ENCODE measurements at places on chromosomes 16 and 17.

DNA sequence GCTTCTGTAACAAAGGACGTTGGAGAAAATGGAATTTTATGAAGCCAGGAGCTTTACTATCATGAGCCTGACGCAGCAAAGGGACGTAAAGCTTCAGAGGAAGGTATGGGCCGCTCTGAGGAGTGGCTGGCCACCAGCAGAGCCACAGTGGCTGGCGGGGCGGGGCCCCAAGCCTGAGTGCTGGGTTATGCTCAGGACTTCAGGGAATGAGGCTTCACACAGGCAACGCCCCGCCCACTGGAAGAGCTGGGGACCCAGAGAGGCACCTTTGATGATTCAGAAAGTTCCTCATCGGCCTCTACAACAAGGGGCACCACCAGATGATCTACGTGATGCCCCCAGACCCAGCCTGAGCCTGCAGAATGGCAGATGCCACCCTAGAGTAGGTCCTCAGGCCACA is 8.8 kb downstream of the NOB1 start:
- no peak for DNase-seq

- DNase-seq: no peak
Observed at GRCh38 chr16:77937473-77938149, 84.7 kb upstream of the CLEC3A start.

- no peak for DNase-seq
Observed at GRCh38 chr17:4206962-4207361, 56.8 kb downstream of the ANKFY1 start.

- no peak for DNase-seq
Observed at GRCh38 chr17:63295288-63295687, 150.8 kb downstream of the CYB561 start.

DNA sequence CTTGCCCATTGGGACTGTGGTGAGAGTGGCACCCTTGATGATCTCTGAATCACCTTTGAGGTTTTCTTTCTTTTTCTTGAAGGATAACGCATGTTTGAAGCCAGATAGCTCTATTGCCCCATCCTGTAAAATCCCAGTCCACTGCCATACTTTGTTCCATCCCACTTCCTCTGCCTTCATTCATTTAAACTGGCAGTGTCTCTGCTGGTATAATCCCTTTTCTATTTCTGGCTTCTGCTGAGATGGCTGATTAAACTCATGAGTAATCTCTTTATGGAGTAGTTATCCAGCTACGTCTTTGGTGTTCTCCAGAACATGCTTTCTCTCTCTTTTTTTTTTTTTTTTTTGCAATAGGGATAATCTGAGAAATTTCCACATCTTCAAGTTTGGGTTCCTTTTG is 656.5 kb upstream of the SALL1 start:
- no peak for DNase-seq

GRCh38 chr16:8260140-8260539 is 330.2 kb downstream of the TMEM114 start:
- no peak for DNase-seq

DNA sequence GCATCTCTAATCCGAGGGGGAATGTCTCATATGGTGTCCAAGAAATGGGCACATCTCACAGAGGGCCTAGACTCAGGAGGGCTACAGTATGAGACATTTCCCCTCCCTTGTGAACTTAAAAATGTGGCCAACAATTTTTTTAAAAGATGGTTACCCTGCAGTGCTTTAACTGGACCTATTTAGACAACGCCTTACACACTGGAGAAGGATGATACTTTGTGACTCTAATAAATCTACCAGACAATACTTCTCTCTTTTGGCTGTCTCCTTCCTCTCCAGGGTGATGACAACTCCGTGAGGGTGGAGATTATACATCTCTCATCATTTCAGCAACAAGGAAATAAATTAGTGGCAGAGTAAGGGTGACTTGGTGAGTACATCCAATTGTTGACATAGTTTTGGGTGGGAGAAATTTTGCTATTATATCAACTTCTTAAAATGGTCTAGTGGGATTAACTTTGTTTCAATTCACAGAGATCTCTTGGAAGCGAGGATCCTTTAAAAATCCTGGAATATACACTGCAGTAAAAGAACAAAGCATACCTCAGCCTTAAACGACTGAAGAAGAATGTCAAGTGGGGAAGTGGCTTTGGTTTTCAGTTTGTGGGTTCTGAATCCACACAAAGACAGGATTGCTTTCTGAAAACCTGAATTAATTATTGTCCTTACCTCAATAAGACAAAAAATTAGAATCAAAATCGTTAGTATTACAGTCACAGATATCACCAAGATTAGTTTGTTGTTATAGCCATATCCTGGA is 89.8 kb downstream of the KPNA2 start:
- no peak for DNase-seq

- peak; percentile 41 for DNase-seq
Observed at GRCh38 chr16:66924527-66925321, 611 bp downstream of the RRAD start.

DNA sequence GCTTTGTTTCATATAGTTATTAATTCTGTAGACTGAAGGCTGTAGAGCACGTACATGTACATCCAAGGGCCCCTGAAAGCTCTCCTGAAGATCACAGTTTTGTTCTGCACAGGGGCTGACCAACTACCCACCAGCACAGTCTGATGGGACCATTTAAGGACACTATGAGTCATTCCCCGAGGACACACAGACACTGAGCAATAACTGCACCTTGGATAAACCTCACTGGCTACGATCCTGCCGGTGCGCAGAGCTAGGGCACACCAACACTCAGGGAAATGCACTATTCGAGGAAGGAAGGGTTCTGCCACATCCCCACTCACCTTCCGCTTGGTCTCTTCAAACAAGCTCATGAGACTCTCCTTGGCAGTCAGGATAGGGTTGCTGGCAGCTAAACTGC is 20.3 kb downstream of the SMG6 start:
- no peak for DNase-seq

- no peak for DNase-seq
Observed at GRCh38 chr17:40648384-40648968, 858 bp upstream of the SMARCE1 start.

- DNase-seq: no peak
Observed at GRCh38 chr17:39568702-39569101, 39.0 kb downstream of the NEUROD2 start.

DNA sequence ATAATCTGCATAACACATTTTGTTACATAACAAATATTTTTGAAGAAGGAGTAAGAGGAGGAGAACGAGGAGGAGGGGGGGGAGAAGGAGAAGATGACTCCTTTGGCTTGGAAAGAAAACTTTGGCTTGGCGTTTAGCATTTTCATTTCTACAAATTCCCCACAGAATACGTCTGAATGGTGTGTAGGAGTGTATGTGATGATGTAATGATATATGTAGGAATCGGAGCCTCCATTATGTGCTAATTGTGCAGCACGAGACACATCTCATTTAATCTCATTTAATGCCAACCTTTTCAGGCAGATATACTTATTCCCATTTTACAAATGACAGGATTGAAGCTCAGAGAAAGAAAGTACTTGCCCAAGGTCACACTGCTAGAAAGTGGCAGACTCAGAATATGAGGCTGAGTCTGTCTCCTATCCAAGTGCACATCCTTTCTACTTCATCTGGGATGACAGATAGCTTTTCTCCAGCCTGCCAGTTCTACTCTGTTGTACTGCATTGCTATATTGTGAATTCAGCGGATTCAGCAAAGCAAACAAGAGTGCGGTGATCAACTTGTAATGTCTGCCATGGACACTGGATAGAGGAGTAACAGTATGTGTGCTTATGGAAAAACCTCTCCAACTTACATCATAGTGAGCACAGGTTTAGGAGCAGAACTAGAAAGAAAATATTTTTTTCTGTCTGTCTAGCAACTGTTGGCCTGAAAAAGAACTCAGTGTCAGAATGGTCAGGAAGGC is 10.4 kb upstream of the SLC47A2 start:
- DNase-seq: no peak

- DNase-seq: no peak
Observed at GRCh38 chr16:9183682-9184353, 92.4 kb downstream of the HAPSTR1 start.

DNA sequence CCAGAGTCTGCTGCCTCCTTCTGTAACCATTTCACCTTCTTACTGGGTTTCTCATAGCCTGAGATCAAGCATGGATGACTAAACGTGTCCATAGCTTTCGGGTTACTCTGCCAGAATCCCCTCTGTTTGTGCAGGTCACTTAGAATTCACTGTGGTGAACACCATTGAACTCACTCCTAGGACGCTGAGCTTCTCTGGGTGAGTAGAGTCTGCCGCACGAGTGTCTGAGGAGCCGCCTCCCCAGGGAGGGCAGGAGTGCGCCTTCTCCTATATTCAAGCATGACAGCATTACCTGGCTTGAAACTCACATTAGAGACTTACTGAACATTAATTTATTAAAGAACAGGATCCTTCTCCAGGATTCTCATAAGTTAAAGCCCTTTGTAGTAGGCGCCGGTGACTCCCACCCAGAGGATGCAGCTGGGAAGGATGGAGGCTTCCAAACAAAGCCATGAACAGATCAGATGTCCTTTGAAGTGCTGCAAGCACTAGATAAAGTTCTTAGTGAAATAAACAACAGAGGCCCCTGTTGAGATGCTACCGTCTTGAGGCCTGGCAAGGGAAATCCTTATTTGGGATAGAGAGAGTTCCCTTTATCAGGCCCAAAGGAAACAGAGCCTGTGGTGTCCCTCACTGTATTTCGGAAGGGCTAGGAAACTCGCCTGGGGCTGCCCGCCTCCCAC is 144.6 kb upstream of the PLCG2 start:
- no peak for DNase-seq

DNA sequence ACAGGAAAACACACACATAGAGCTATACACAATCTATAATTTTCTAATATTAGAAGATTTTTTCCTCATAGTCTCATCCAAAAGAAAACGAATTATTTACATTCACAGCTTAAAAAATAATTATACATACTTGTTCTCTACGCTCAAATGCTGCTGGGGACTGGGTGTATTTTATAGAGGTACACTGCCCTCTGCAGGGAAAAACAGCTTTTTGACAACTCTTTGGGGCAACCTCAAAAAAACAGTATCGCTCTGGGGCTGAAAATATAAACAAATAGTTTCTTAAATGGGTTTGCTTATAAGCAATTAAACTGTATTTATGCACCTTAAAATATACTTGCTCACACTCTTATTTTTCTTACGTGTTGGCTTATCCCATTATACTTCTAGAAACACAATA is 261.8 kb upstream of the PSMD7 start:
- DNase-seq: no peak

- DNase-seq: peak; percentile 91
Observed at GRCh38 chr17:8118769-8119580, 661 bp upstream of the ALOXE3 start.

GRCh38 chr16:7316281-7316888 is 16.3 kb upstream of the RBFOX1 start:
- no peak for DNase-seq

DNA sequence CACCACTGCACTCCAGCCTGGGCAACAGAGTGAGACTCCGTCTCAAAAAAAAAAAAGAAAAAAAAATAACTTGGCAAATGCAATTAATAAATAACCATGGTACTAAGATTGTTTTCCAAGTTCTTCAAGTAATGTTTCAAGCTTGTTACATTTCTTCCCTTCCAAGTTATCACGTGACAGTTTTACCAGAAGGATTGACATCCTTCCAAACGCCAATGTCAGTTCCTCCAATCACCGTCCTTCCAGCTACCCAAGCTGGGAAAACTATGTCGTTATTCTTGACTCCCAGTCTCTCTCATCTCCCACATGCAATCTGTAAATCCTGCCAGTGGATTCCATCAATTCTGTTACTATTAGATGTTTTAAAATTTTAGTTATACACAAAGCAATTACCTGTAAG is 3.9 kb upstream of the PHAF1 start:
- DNase-seq: no peak

Data from GM06990 (cell line).